Stimulated activated CD4-positive, alpha-beta T cell treated with anti-CD3 and anti-CD28 coated beads, Interleukin-2, amount 100 ng/mL, for 4 hours (primary cell): ENCODE measurements at places on chromosomes 5 and 9.
A peak's percentile ranks its signal among the peaks of the same experiment; 100 is the strongest.

DNA sequence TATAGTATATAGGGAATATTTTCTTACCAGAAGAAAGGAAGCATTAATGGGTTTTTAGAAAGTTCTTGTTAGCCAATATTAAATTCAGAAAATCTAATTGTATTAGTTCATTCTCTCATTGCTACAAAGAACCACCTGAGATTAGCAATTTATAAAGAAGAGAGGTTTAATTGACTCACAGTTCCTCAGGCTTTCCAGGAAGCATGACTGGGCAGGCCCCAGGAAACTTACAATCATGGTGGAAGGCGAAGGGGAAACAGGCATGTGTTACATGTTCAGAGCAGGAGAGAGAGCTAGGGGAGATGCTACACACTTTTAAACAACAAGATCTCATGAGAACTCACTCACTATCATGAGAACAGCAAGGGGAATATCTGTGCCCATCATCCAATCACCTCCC is 304.0 kb upstream of the CDH12 start:
- DNase-seq: no peak

GRCh38 chr5:110099572-110099971 is 409.8 kb downstream of the MAN2A1 start:
- DNase-seq: no peak

DNA sequence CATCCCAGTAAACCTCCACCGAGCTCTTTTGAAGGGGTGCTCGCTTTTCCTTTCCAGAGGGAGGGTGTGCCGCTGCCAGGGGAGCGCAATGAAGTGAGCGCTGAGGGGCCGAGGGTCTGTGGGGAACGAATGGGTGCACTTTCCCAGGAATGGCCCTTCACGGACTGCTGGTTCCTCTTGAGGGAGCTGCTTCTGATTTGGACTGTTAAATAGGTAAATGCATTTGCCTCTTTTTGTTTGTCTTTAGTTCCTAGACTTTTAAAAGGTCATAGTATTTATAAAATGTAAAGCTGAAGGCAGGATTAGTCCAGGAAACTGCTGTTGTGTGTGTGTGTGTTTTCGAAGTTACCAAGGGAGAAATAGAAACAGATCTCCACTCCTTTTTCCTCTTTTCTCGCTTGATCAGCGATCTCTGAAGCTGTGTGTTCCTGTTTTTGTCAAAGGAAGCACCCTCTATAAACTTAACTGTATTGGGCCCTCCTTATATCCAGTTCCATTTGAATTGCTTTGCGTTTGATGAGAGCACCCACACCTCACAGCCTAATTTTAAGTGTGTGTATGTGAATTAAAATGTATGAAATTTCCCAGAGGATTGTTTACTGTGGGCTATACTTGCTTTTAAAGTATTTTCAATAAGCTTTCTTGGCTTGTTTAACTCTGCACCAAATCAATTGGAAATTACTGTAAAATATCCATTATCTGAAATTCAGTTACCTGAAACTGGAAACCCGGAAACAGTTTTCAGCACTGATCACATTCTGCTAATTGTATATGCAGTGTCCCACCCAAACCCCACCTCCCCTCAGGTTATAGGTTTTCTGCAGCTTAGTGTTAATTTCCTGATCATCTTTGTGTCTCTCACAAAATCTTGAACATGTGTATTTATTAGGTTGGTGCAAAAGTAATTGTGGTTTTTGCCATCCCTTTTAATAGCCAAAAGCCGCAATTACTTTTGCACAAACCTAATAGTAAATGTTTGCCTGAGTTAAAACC is 966 bp downstream of the SNX2 start:
- DNase-seq: no peak

DNA sequence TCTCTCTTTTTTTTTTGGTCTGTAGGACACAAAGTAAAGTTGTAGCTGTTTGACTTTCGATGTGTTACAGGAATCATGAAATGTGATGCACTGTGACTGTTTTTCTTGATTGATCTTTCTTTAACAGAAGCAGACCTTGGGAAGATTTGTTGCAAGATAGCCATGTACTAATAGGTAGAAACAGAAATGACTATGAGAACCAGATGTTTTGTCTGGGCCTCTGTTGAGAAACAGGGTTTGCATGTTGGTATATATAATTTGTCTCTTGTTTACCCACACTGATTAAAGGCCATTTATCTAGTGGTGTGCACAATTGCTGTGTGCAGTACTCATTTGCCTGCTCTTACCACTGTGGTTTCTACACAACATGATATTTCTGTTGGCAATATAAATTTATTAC is 125.1 kb downstream of the HACD4 start:
- DNase-seq: no peak

DNA sequence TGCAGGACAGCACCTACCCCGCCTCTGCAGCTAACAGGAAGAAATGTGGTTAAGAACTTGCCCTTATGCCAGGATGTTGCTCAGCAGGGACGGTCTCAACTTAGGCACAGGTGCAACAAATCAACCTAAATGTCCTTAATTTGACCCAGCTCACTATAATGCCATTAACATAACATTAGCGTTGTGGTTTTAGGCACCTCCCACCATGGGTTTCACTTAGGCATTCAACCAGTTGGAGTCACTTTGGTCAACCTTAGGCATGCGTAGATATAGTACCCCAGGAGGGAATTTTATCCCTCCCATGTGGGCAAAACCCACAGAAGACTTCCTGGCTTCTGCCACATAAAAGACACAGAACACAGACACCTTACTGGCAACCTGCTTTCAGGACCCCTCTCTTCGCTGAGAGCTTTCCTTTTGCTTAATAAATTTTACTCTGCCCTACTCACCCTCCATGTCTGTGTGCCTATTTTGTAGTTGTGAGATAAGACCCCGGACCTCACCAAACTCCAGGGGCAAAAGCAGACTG is 8.7 kb upstream of the ERAP1 start:
- peak; percentile 17 for DNase-seq

DNA sequence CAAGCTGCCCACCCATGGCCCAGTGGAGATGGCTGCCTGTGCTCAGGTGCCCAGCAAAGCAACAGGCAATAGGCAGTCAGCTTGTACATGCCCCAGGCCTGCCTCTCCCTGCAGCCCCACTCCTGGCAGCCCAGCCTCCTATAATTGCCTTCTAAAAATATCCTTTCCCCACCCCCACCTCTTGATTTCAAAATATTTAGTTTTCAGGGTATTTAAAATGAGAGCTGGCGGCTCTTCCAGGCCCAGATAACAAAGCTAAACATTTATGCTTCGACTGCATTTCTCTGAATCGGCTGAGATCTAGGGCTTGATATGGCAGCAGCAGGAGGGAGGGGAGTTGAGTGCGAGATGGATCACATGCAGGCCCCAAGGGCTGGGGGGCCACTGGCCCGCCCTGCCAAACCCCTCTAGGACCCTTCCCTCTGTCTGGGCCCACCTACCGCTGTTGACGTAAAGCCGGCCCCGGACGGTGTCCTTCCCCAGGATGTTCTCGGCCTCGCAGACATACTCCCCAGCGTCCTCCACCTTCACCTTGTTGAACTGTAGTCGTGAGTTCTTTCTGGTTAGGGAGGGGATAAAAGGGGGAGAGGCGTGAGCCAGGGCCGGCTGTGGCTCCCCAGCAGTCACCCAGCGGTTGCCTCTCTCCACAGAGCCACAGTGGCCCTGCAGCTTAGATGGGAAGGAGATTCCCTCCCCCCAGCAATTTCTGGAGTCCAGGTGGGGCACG is 85.0 kb downstream of the PSD2 start:
- DNase-seq: no peak

DNA sequence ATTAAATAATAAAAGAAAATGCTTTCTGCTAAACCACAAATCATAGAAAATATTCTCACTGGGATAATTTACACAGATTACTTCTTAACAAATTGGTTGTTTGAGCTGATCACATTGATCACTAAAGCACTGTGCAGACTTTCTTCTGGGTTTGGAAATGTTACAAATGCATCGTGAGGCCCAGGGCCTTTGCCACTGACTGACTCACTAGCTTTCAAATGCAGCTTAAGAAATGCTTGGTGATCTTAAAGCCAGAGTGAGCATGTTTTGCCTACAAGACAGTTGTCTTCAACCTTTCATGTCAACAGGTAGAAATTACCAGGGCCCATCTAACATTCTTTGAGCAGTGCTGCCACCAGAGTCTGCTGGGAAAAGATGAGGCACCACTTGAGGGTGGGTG is 252.3 kb upstream of the ADRA1B start:
- DNase-seq: no peak

- no peak for DNase-seq
Observed at GRCh38 chr5:134175921-134176510, 734 bp downstream of the SKP1 start.

- no peak for DNase-seq
Observed at GRCh38 chr9:36987891-36988290, 46.2 kb downstream of the PAX5 start.

GRCh38 chr9:106927916-106928315 is 65.0 kb downstream of the ZNF462 start:
- DNase-seq: no peak

DNA sequence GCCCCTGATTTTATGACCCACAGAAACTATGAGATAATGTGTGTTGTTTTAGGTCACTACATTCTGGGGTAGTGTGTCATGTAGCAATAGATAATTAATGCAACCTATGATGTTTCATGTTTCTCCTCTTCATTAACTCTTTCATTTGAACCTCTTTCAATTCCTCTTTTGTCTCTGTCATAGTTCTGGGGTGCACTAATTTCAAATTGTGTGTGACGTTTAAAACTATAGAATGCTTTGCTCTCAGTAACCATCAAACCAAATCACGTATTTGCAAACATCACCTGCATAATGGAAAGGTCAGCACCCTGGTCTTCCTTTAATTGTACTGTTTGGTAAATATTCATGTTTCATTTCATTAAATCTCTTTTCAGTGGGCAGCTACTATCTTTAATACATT is 621.6 kb downstream of the TLR4 start:
- DNase-seq: no peak

- no peak for DNase-seq
Observed at GRCh38 chr9:426264-426663, 211.6 kb downstream of the DOCK8 start.

- DNase-seq: no peak
Observed at GRCh38 chr9:80843028-80843427, 846.3 kb downstream of the TLE1 start.

- DNase-seq: no peak
Observed at GRCh38 chr5:32222723-32223470, 48.8 kb upstream of the GOLPH3 start.

- no peak for DNase-seq
Observed at GRCh38 chr5:122311961-122312590, at the start of gene SNCAIP. Gene SNCAIP, plus strand, starts transcription at chr5:122312237. Its CDS starts 78,898 bp downstream, at chr5:122391135.

- no peak for DNase-seq
Observed at GRCh38 chr5:55853818-55854217, 2.7 kb downstream of the IL31RA start.

GRCh38 chr9:121667214-121667613 is 15.8 kb downstream of the DAB2IP start:
- no peak for DNase-seq

- DNase-seq: no peak
Observed at GRCh38 chr5:137203011-137203632, 296.0 kb downstream of the SPOCK1 start.

- DNase-seq: no peak
Observed at GRCh38 chr5:154058055-154059038, 19.6 kb downstream of the MFAP3 start.

DNA sequence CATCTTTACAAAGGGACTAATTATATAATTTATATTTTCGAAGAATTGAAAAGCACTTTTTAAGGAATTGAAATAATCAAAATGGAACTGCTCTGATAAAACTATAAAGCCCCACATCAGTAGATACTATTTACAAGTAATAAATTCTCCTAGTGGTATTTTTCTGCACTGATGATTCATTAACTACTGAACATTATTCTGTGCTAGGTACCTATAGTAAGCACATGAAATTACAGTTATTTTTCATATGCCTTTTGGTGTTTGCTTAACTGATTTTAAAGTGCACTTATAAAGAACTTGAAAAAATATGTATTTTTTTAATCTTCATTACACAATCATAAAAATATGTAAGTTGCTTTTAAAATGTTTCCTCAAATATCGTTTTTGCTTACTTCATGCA is 123.0 kb downstream of the MAN2A1 start:
- DNase-seq: no peak

GRCh38 chr9:7739595-7739994 is 60.0 kb downstream of the DMAC1 start:
- DNase-seq: no peak

GRCh38 chr9:91714020-91714806 is 235.8 kb downstream of the ROR2 start:
- DNase-seq: no peak

GRCh38 chr5:56116599-56117141 is 116.5 kb downstream of the ANKRD55 start:
- no peak for DNase-seq

- DNase-seq: no peak
Observed at GRCh38 chr5:76422227-76422626, 19.1 kb downstream of the IQGAP2 start.

- no peak for DNase-seq
Observed at GRCh38 chr9:108017671-108018070, 528.1 kb upstream of the KLF4 start.

DNA sequence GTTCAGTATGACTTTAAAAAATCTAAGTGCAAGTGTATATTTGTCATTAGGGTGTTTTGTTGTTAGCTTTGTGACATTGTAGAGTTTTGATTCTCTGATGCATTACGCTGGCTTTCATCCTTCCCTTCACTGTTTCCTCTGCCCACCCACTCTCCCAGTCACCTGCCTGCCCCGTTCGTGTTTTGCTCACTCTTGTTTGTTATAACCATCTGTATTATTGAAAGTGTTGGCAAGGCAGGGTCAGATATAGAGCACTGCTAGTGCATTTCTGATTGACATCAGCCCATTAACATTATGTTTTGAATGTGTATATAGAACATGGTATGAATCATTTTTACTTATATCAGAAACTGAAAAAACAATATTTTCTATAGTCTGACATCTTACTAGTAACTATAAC is 27.3 kb downstream of the SCGB3A1 start:
- no peak for DNase-seq

- DNase-seq: peak; percentile 84
Observed at GRCh38 chr9:83978992-83979811, 813 bp downstream of the HNRNPK start.

- no peak for DNase-seq
Observed at GRCh38 chr9:14578030-14578429, 115.2 kb downstream of the ZDHHC21 start.

- no peak for DNase-seq
Observed at GRCh38 chr5:161086461-161086860, 234.4 kb upstream of the ATP10B start.

GRCh38 chr9:133369422-133369821 is 6.4 kb downstream of the SURF4 start:
- no peak for DNase-seq

DNA sequence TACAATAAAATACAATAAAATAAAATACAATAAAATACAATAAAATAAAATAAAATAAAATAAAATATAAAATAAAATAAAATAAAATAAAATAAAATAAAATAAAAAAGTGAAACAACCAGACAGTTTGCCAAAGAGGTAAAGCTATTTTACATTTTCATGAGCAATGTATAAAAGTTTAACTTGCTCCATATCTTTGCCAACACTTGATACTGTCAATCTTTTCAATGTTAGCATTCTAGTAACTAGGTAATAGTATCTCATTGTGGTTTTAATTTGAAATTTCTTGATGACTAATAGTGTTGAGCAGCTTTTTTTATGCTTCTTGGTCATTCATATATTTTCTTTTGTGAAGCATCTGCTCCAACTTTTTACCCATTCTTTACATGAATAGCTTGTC is 17.3 kb downstream of the TTC33 start:
- no peak for DNase-seq

- DNase-seq: no peak
Observed at GRCh38 chr5:119322312-119322947, 33.4 kb upstream of the TNFAIP8 start.

- no peak for DNase-seq
Observed at GRCh38 chr5:34737731-34738130, 81.6 kb downstream of the RAI14 start.
